NCI-H774 (cell line): ENCODE measurements at places on chromosomes 2 and 18.

- DNase-seq, result no peak
Observed at GRCh38 chr18:61579581-61579980, 246.4 kb downstream of the CDH20 start.

DNA sequence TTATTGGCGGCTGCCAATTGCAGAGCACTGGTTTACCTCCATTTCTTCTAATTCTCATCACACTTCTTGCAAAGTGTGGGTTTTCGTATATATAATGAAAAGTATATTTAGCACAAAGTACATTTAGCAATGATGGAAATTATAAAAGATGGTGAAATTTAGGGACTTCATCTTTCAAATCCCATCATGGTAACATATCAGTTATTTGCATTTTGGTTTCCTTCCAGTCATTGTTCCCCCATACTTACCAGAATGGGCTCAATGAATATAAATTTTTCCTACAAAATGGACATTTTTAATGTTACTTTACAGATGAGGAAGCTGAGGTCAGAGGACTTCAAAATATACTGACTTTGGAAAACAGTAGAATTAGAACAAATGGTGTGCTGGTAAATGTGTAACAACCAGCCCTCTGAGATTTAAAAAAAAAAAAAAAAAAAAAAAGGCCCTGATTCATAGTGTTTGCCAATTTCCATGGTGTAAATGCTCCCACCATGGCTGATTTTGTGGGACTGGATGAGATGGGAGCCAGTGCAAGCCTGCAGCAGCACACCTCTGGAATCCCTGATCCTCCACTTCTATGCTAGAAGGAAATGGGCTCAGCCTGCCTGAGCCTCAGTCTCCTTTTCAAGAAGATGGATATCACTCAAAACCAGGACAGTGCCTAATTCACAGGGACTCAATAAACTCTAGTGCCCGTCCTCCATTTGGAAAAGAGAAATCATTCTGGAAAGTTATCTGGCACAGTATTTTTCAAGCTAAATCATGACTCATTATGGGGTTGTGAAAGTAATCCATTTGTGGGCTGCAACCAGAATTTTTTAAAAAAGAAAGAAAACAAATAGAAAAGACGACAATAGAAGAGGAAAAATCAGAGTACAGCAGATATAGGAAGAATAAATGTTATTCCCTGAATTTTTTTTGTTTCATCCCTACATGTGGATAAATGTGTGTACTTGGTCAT is 34.0 kb downstream of the LBH start:
- no peak for DNase-seq

GRCh38 chr2:102470168-102470567 is 2.9 kb upstream of the SLC9A4 start:
- DNase-seq, result no peak

GRCh38 chr2:31475692-31476091 is 61.1 kb upstream of the XDH start:
- DNase-seq, result no peak

GRCh38 chr18:44759925-44760342 is 79.2 kb downstream of the SETBP1 start:
- no peak for DNase-seq

DNA sequence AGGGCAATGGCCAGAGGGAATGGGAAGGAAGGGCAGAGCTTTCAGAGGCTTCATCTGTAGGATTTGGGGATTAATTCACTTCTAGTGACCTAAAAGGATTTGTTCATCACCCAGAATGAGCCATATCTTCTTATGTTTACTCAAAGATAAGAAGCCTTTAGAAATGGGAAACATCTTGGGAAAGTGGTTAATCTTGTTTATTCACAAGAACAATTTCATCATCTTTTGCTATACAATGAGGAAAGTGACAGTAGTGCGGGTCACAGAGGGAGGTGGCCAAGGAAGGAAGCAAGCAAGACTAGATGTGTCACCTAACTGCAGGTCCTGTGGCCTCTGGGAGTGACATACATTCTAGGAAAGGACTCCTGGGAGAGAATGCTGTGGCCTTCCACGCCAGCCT is 140.4 kb upstream of the ALPP start:
- no peak for DNase-seq

GRCh38 chr2:37582481-37583220 is 88.8 kb downstream of the CDC42EP3 start:
- no peak for DNase-seq

DNA sequence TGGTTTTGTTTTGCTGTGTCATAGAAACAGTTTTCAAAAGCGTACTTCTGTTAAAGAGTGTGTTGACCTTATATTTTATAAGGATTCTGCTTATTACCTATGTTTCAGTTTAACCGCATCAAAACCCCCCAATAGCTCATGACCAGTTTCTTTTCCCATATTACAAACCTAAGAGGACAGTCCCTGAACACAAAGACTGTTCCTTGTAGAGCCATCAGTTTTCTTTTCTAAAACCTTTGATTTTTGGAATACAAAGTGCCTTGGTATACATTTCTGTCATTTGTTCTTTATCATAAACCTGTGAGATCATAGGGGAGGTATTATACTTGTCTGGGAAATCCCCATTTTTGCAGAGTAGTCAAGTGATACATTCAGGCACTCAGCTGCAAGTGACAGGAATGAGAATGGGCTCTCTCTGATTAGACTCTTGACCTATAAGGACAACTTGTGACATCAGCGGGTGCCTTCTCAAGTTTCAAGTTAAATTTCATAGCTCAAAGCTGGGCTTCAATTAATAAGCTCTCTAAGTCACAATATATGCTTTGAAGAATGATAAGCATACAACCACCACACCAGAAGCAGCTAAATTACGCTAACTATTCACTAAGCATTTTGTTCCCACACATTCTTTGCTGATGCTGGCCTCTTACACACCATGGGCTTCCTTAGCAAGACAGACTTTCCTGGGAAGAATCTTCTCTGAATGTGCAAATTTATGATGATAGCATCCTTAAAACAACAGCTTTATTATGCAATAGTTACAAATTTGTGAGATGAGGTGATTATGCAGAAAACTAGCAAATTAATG is 97.5 kb upstream of the CD302 start:
- DNase-seq, result no peak

DNA sequence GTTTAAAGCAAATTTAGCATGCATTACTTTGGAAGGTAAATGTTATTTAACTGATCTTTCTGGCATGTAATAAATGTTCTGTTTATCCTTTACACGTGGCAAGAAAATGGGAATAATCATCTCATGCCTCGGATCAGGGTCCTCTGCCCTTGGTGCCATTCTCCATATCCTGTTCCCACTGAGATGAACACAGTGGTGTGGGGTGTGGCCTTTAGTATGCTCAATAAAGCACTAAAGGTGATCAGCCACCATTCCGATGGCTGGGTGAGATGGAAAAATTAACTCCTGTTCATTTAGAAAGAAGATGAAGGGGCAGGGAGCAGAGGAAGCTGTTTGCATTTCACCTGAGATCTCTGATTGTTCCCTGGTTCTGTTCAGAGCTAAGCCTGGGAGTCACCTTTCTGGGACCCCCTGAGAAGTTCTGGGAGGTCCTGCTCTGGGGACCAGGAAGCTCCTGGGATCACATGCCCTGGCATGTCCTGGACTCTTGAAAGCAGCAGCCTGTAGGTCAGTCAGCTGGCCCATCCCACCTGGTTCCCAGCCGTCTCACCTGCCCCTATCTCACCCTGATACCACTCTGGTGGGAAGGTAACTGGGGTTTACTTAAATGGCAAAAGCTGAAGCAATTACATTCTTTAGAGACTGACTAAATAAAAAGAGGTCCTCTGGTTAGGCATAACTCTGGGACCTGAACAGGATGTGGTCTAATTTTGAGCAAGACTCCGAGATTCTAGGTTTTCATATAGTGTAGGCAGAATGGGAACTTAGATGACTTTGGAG is 288.9 kb upstream of the EPAS1 start:
- DNase-seq, result no peak

- DNase-seq, result no peak
Observed at GRCh38 chr2:1606421-1607235, 137.7 kb downstream of the PXDN start.

GRCh38 chr2:103459283-103459682 is 697.5 kb downstream of the TMEM182 start:
- no peak for DNase-seq

- no peak for DNase-seq
Observed at GRCh38 chr18:58042826-58043490, 1.1 kb upstream of the NEDD4L start.

DNA sequence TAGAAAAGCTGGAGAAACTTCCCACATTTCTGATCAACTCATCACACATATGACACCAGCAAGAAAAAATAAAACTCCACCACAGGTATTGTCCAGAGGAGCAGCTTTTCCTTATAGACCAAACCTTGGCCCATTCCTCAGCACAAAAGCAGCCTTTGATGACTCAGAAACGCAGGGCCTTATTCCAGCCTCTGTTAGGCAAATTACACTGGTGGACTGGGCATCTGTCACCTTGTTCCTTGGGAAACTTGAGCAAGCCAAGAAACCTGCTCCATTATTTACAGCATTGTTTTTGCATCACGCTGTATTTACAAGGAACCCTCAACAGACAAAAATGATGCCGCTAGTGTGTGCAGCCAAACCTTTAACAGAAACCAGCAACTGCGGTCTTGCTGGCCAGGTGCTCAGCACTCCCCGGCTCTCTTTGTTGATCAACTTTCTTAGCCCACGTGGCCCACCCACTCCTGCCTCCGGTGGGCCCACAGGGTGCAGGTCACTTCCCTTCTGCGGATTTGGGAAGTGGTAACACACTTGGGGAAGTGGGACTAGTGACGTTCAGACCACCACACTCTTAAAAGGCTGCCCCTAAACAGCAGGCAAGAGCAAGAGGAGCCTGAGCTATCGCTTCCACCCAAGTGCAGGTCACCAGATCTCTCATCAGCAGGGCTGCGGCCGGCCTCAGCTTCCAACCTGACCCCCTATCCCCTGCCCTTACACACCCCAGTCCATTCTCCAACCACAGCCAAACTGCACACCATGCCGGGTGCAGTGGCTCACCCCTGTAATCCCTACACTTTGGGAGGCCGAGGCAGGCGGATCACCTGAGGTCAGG is 1.5 kb downstream of the AP1S3 start:
- DNase-seq, result no peak

DNA sequence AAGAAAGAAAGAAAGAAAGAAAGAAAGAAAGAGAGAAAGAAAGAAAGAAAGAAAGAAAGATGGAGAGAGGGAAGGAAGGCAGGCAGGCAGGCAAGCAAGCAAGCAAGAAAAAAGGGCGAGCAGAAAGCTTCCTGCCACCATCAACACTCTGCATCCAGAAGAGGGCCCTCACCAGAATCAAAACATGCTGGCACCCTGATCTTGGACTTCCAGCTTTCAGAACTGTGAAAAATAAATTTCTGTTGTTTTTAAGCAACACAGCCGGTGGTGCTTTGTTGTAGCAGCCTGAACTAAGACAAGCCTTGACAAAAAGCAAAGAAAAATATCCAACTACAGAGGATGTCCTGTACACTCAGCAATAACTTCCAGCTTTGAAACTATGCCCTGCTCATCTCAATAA is 401.7 kb downstream of the LRATD1 start:
- DNase-seq, result no peak

DNA sequence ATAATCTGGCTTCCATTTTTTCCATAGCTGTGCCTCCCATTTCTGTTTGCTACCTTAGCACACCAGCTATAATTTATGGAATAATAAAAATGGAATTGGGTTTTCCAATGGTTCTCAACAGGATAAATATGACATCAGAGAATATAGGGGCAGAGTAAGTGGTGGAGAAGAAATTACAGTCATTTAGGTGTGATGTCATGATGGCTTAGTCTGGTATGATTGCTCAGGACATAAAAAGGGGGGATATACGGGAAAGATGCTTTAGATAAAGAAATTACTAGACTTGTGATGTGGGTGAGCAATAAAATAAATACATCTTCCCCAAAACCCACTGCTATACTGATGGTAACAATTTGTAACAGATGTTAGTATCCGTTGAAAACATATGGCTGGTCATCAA is 21.6 kb upstream of the KIF5C start:
- no peak for DNase-seq

- no peak for DNase-seq
Observed at GRCh38 chr2:55903727-55904126, 19.9 kb downstream of the EFEMP1 start.

DNA sequence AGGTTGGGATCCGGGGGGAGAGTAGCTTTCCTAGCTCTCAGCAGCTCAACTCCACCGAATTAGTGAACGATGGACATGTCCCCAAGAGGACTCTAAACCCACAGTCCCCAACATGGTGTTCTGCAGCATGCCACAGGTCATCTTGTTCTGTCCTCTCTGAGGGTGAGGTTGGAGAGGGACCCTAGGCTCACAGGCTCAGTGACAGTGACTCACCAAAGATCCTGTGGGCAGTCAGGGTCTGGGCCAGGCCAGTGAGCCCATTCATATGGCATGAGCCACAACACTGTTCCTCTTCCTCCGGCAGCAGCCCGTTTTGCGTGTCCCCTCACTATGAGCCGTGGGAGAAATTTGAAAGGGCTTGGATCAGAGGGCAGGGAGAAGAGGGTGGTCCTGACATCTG is 2.8 kb upstream of the SLC20A1 start:
- no peak for DNase-seq

- no peak for DNase-seq
Observed at GRCh38 chr2:31110431-31110830, 27.8 kb downstream of the GALNT14 start.

- no peak for DNase-seq
Observed at GRCh38 chr18:24992491-24992890, 359.5 kb downstream of the ZNF521 start.

DNA sequence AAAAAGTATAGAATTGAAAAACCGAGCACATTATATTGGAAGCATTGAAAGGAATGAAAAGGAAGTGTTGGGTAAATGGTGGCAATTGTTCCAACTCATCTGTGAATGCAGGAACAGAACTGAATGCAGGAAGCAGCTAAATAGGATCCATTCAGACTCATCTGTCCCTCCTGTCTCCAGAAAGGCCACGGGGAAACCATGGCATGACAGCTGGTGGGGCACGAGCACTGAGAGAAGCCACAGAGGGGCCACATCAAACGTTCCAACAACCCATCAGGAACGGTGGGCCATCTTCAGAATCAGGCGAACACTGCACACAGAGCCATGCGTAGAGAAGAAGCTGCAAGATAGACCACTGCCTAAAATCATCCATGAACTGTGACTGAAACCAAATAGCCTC is 138.5 kb upstream of the SLC35G4 start:
- no peak for DNase-seq
